ENCODE measurements at places on chromosomes 13 and 19.

GRCh38 chr19:44817725-44818465 lies 9.0 kb downstream of the BCAM start:
- DNase-seq: no peak

GRCh38 chr13:24042710-24043440 lies 117.6 kb upstream of the SPATA13 start:
- DNase-seq: no peak

DNA sequence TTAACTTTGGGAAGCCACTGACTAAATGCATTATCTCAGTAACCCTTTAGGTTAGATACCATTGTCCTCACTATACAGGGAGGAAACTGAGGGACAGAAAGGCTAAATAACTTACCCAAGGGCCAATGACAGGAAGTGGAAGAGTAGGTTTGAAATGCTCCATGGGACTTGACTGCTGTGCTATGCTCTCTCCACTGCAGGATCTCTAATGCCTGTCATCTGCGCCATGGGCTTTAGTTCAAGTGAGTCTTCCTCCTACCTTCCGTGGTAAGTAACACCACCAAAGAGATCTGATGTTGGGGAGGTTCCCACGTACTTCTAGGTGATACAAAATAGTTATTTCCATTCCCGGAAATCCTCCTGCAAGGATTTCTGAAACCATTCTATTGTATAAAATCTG lies 3.7 kb downstream of the DLEU7 start:
- no peak for DNase-seq

DNA sequence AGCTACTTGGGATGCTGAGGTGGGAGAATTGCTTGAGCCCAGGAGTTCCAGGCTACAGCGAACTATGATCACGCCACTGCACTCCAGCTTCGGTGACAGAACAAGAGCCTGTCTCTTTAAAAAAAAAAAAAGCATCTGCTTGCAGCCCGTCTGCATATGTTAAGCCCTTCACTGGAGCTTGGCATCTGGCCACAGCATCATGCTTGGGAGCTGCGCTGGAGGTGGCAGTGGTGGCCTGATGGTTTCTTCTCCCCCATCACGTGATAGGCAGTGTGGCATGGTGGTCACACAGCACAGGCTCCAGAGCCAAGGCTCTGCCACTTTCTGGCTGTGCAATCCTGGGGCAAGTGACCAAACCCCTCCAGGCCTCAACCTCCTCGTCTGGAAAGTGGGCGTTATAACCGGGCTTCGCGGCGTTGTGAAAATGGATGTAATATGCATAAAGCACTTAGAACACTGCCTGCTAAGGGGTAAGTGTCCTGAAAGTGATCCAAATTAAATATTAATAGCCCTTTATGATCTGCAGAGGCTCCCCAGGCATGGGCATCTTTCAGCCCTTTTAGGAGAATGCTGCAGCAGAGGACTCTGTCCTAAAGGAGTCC lies 24.4 kb downstream of the MARK4 start:
- no peak for DNase-seq

DNA sequence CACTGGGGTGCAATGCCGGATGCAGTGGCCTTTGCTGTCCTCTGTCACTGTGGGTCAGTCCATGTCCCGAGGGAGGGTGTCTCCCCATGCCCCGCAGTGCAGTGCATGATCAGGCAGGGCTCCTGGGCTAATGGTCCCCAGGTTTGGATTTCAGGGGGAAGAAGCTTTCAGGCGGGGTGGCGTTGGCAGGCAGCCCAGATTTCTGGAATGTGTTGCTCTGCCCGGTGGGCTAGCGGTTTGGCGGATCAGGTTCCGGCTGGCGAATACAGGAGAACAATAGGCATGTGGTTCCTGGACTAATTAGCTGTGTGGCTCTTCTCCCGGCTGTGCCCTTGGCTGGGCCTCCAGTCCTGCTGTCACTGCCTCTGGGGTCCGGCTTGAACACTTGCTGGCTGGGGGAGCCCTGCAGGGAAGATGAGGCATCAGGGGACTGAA lies 141.3 kb downstream of the FGF9 start:
- DNase-seq: no peak

DNA sequence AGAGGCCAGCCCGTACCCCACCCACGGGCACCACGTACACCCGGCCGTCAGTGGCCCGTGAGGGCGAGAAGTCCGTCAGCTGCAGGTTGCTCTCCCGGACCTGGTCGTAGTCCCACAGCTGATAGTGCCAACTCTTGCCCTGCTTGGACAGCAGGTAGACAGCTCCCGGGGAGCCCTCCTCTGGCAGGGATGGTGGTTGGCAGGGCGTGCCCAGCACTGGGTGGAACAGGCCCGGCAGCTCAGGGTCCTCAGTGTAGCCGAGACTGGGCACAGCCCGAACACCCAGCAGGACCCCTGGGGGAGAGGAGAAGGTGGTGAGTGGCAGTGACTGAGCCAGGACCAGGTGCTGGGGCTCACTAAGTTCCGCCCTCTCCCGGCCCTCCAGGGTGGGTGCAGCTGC lies 7.8 kb downstream of the ACTMAP start:
- no peak for DNase-seq

DNA sequence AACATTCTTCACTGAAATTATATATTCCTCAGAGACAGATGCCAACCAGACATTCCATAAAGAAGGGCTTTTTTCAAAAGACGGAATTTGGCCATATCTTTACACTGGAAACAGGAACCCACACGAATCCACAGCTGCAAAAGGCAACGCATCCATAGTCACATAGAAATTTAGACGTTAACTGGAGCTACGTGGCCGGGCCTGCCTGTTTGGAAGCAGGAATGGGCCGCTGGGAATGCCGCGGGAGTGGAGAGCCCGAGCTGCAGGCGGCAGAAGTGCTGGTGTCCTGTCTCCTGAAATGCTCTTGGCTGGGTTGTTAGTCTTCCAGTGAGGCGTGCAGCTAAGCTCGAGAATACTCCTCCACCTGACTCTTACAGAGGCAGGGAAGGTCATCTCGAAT lies 122.2 kb downstream of the KL start:
- DNase-seq: no peak
